ENCODE measurements at places on chromosomes 6 and 20. TPM values are rescaled to one million over a fixed set of nuclear protein-coding genes. Genes with fewer than 3 reads are reported as not detected.

- no peak for DNase-seq
These were observed 1.4 kb downstream of the TMEM170B start for GRCh38 chr6:11538819-11539468.

DNA sequence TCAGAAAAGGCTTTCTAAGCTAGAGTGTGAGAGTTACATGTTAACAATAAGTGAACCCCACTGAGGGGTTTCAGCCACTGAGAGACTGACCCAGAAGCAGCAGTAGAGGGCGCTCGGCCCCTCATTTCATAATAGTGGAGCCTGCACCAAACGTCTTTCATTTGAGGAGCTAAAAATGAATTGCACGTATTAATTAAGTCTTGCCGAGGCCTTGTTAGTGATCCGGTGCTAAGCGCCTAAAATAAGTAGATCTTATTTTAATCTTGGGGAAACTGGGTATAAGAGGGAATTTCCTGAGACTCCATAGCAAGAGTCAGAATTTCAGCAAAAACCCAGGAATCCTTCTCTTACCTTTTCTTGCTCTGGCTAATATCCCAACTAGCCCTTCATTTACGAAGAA, 209.7 kb downstream of the FARS2 start:
- peak; percentile 87 for DNase-seq

GRCh38 chr20:63208346-63208909, 7.5 kb downstream of the YTHDF1 start:
- no peak for DNase-seq

- no peak for DNase-seq
These were observed 10.0 kb downstream of the BICRAL start for GRCh38 chr6:42791706-42792320.

The PGK2 gene
- total RNA-seq = not detected

DNA sequence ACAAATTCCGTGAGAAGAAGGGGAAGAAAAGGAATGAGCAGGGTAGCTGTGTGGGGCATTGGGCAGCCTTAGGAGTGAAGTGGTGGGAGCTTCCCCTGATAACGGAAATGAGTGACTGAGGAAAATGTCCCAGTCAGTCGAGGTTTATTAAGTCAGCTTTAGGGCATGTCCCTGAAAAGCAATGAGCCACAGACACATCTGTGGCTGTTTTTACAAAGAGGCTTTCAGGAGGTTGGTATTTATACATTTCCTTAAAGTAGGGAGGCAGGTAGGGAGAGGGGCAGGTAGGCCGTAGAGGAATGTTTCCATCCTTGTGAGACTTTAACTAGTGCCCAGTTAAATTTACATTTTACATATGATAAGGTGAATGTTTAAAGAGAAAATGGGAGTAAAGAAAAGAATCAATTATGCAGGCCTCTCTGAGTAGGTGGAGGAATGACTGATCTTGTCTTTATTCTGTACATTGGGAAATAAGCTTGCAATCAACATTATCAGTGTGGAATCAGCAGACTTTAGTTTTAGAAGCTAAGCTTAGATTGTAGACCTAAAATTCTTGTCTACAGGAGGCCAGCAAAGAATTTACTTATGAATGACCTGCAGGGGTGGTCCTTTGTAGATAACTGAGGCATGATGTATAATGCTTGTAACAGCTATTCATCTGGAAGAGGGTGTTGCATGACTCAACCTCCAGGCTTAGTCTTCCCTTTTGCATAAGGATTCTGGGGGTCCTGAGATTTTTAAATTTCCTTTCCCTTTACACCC, 18.5 kb downstream of the SLC22A2 start:
- DNase-seq = no peak

The FOXC1 gene
- 7.1 TPM for total RNA-seq

- DNase-seq = no peak
These were observed 181.9 kb downstream of the NFATC2 start for GRCh38 chr20:51360451-51361201.

The SLC4A11 gene
- 0.87 TPM for total RNA-seq

The FOXA2 gene
- total RNA-seq = 123 TPM

DNA sequence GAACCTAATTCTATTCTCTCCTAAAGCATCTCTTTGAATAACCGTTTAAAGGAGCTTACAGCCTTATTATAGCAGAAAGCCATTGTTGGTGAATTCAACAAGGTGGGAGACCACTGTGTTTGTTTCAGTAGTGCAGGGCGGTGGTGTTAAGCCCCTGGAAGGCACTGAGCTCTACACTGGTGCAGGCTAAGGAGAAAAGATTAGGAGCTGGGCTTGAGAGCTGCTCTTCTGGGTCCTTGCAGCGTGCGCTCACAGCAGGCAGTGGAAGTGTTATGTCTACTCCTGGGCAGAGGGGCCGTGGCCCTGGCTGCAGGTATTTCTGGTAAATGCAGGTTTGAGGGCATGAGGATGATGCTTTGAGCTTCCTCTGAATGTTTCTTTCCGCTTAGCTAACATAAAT, 361.2 kb downstream of the RNF144B start:
- peak; percentile 59 for DNase-seq

DNA sequence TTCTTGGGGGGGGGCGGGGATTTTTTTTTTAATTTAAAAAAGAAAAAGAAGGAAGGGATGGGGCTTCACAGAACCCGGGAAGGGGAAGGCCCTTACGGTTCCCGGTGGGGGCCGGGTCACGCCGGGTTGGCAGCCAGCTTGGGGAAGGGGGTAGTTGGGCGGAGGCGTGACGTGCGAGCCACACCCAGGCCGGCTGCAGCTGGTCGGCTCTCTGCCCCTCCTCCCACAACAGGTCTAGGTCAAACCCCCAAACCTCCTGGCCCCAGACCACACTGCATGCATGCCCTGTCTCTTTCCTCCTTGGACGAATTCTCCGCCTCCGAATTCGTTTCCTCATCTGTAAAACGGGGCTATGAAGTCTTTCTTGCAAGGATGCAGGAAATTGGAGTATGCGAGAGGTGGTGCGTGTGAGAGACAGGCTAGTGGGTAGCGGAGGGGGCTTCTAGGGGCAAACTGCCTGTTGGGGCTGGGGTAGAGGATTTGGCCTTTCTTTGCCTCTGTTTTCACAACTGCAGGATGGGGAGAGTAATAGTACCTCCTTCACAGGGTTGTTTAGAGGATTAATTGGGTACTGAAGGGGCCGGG, 828 bp downstream of the HCK start:
- DNase-seq = peak; percentile 73

DNA sequence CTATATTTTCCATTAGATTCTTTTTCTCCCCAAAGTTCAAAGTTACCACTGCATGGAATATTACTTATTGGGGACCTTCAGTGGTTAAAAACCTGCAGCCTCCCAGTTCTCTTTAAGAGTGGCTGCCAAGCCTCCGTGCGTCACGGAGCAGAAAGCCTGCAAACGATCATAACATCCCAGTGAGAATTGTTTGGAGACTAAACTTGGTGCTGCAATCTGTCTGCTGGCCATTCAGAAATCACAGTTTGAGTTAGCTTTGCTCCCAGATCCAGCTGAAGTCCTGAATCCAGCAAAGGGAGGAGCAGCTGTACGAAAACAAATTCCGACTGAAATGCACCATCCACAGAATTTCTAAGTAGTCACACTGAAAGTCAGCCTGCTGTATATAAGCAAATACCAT, 213.5 kb upstream of the PDE10A start:
- DNase-seq = no peak

The KLHDC3 gene
- 124 TPM for total RNA-seq

DNA sequence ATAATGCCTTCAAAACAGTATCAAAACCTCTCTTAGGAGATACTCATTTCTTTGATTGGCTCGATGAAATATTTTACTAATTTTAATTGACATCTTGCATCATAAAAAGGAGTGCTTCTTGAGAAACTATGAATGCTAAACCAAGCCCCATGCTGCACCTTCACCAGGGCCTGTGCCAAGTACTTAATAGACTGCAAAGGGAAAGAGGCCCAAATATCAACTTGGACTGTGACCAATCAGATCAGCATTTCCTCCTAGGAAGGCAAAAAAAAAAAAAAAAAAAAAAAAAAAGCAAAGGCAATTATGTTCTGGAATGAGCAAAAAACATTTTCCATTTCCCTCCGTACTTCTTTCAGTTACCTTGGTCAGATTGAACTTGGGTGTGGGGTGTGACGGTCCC, 253.0 kb upstream of the SOX4 start:
- no peak for DNase-seq

The EPPIN gene
- not detected for total RNA-seq

- DNase-seq = no peak
These were observed 25.3 kb downstream of the GMDS start for GRCh38 chr6:2220154-2220553.

DNA sequence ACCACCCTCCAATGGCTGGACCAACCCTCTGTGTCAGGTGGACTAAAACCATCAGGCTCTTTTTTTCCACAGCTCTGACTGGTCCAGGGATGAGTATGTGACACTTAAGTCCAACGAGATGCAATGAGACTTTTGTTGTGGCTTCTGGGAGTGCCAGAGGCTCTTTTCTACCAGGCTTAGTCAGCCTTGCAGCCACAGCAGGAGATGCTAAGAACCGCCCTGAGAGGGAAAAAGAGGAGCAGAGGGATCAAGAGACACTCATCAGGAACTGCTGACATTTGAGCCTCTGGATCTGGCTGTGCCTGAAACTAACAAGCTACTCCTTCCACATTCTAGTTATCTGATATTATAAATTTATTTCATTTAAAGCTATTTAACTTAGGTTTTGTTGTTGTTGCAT, 270.9 kb upstream of the SULF2 start:
- DNase-seq = no peak

The BMP7 gene
- total RNA-seq = 45.6 TPM

DNA sequence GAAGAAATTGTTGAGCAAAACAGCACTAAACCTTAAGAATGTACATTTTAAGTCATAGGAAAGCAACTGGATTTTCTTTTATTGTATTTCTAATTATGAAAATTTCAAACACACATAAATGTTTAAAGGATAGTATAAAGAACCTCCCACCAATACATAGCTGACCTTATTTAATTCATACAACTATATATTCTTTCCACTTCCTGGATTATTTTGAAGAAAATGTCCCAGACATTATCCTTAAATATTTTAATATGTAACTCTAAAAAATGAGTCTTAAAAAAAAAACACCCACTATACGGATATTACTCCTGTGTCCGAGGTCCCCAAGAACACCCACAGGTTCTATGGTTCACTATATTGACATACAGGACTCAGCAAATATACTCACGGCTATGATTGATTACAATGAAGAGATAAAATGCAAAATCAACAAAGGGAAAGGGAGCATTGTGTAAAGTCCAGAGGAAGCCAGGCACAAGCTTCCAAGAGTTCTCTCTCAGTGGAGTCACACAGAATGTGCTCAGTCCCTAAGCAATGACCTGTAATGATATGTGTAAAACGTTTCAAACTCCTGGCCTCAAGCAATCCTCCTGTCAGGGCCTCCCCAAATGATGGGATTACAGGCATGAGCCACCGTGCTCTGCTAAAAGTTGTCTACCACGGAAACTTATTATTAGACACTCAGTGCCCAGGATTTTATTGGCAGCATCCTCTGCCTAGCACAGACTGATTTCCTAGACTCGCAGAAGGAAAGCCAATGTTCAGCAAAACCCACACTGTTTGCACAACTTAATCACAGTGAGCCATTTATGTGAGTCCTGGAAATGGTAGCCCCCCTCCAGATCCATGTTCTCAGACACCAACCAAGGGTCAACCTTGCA, 23.2 kb downstream of the GLYATL3 start:
- DNase-seq = no peak

DNA sequence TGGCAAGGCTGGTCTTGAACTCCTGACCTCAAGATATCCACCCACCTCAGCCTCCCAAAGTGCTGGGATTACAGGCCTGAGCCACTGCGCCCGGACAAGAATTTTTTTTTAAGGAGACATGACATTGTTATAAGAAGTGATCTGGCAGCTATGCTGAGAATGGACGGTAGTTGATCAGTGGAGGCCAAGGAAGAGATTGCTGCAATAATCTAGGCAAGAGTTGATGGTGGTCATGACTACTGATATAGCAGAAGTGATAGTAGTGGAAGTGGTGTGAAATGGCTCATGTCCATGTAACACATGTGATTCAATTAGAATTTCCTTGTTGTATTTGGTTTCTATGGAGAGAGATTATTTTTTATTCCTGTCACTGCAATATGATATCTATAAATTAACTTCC, 125.3 kb upstream of the CCN2 start:
- no peak for DNase-seq

The LY86 gene
- not detected for total RNA-seq

- no peak for DNase-seq
These were observed 50.8 kb upstream of the FAM83D start for GRCh38 chr20:38875175-38875993.

- DNase-seq = no peak
These were observed 4.6 kb downstream of the PPP1R3G start for GRCh38 chr6:5089481-5090438.

DNA sequence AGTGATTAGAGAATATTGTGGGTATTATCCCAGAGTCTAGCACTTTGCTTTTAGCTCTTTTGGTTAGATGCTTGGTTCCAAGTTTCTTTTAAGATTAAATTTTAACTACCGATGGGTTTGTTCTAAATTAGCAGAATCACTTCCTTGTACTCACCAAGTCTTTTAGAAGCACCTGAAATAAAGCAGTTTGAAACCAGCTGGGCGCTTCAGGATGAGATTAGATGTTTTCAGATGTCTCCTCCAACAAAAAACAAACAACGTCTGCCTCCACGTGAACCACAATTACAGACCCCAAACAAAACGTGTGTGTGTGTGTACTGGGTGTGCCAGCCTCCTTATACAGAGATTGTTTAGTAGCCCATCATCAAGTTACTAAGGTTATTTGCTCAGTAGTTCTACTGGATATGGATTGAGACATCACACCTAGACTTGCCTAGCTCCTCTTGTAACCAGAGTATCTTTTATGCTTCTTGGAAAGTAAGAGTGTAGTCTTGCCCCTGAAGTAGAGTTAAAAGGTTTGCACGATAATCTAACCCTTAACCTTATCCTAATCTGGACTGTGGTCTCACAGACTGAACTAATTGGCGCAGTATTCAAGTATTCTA, 2.3 kb downstream of the DSTN start:
- DNase-seq = no peak

The CTAGE9 gene
- total RNA-seq = not detected

DNA sequence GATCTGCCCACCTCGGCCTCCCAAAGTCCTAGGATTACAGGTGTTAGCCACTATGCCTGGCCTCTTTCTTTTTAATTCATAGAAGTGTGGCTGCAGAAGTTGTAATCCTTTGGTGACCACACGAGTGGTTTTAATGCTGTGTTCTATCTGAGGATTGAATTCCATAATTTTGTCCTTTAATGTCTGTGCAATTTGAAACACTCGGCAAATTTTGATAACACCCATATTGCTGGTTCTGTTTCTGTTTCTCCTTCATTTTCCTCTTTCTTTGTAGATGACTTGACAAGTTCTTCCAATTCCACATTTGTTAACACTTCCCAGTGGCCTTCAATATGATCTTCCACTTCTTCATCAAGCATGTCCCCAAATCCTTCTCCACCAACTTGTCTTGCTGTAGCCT, 2.8 kb upstream of the CHMP4B start:
- no peak for DNase-seq

The EIF6 gene
- 114 TPM for total RNA-seq

DNA sequence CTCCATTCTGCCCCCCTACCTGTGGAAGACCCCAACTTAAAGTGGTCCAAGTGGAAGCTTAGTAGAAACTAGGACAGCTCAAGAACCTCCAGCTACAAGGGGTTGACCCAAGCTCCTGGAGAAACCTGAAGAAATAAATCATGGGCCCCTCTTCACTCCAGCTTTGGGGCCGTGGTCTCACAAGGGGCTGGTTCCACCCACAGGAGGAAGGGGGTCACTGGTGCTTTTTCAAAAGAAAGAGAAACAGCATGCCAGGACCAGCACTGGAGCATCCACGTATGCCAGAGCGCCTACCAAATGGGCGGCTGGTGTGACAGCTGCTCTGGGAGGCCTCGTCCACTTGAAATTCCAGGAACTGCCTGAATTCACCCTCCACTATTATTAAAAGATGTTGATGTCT, 14.4 kb upstream of the ANKRD60 start:
- no peak for DNase-seq

The OR2H1 gene
- total RNA-seq = not detected

The HCRTR2 gene
- total RNA-seq = not detected

The TGM3 gene
- total RNA-seq = 0.31 TPM
